Left renal pelvis (tissue), 4 donors: ENCODE measurements at places on chromosomes 6 and 20. TPM values are rescaled to one million over a fixed set of nuclear protein-coding genes. Genes with fewer than 3 reads are reported as not detected.

TTK gene
- 28.5 TPM for polyA plus RNA-seq

RCAN2 gene
- polyA plus RNA-seq = 20.8 TPM

KIF6 gene
- polyA plus RNA-seq = 5.5 TPM

NOX3 gene
- 1.6 TPM for polyA plus RNA-seq

LAMA4 gene
- polyA plus RNA-seq = 99.2 TPM

TMC2 gene
- polyA plus RNA-seq = 0.09 TPM

C20orf141 gene
- polyA plus RNA-seq = not detected

RBM24 gene
- polyA plus RNA-seq = 1.3 TPM

HCRTR2 gene
- polyA plus RNA-seq = 0.26 TPM

GHRH gene
- polyA plus RNA-seq = not detected

SYTL3 gene
- 3.1 TPM for polyA plus RNA-seq

GSTA1 gene
- polyA plus RNA-seq = 1.3 TPM
